Lung microvascular endothelial cell (primary cell): ENCODE measurements at places on chromosomes 4 and X.
A peak's percentile ranks its signal among the peaks of the same experiment; 100 is the strongest.

GRCh38 chr4:37891260-37892159, 626 bp downstream of the TBC1D1 start:
- DNase-seq = peak; percentile 14

GRCh38 chrX:10525381-10526120, 94.8 kb downstream of the MID1 start:
- no peak for DNase-seq

DNA sequence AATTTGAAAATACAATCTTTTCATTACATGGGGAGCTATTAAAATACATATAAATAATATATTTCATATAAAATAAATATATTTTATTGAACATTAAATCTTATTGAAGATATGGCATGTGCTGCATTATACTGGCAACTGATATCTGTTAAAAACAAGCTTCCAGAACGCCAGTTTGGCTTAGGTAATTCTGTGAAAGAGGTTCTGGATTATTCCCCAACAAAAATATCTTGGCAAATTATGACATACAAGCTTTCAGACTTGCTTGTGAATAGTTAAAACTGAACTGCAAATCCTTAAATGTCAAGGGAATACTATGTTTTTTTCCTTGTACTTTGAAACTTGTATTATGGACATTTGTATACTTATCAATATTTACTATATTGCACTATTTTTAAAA, 210.2 kb upstream of the LCORL start:
- no peak for DNase-seq

GRCh38 chr4:167222099-167222498, 12.2 kb downstream of the SPOCK3 start:
- DNase-seq = no peak
